ENCODE measurements at places on chromosomes 5 and 9. TPM values are rescaled to one million over a fixed set of nuclear protein-coding genes. Genes with fewer than 3 reads are reported as not detected.

DNA sequence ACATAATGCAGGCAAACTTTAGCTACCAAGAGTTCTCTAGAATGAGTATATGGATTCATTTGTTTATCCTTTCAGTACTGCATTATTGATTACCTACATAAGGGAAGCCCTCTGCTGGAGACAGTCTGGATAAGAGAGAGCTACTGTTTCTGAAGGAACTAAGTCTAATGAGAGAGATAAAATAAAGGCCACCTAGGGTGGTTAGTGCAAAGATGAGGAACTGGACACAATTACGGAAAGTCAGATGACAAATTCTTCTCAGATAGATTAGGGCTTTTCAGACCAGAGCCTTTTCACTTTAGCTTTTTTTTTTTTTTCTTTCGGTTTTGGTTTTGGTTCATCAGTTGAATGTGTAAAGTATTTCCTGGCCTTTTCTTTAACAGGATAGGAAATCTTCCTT, 31.3 kb downstream of the ISOC1 start:
- no peak for DNase-seq

GRCh38 chr9:95341293-95341962, 23.9 kb upstream of the FANCC start:
- no peak for DNase-seq

Gene CD72
- 0.89 TPM for total RNA-seq

GRCh38 chr9:130036099-130036498, 6.9 kb downstream of the FNBP1 start:
- no peak for DNase-seq

- no peak for DNase-seq
Measured at GRCh38 chr5:142929587-142929986, 159.4 kb downstream of the ARHGAP26 start.

Gene CCL19
- total RNA-seq = 1.1 TPM

Measured in Right ventricle myocardium inferior (tissue), 1 donor.